ENCODE measurements at places on chromosomes 4 and X. TPM values are rescaled to one million over a fixed set of nuclear protein-coding genes. Genes with fewer than 3 reads are reported as not detected.

GRCh38 chrX:115650449-115650848 is 89.5 kb downstream of the PLS3 start:
- H3K4me3 ChIP-seq: no peak overlapping the region
- no peak overlapping the region for H3K27ac ChIP-seq
- H3K4me1 ChIP-seq: no peaks in the 10 kb centered on the region
- no peak for DNase-seq
- H3K27me3 ChIP-seq: no peaks in the 10 kb centered on the region

DNA sequence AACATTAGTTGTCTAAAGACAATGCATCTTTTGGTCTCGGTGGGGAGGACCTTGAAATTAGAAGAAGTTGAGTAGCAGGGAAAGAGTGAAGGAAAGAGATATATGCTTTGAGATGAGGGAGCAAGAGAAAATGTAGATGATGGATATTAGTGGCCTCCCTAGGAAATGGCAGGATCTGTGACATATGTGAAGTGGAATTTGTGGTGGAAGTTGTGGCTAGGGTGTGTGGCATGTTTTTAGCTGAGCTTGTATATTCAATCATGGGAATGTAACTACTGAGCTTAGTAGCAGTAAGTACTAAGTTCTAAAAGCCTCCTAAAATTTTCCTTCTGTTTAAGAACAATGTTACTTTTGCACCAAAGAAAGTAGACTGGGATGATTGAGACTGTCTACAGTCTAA is 382.8 kb upstream of the CTSO start:
- H3K27me3 ChIP-seq: no peaks in the 10 kb centered on the region
- DNase-seq: no peak
- H3K27ac ChIP-seq: no peak overlapping the region
- no peaks in the 10 kb centered on the region for H3K4me1 ChIP-seq
- no peak overlapping the region for H3K4me3 ChIP-seq

- peaks cover 4% of the 10 kb centered on the region for H3K27me3 ChIP-seq
- H3K4me3 ChIP-seq: no peak overlapping the region
- H3K4me1 ChIP-seq: no peaks in the 10 kb centered on the region
- no peak overlapping the region for H3K27ac ChIP-seq
Observed at GRCh38 chrX:96403446-96403845, 281.2 kb upstream of the DIAPH2 start.

DNA sequence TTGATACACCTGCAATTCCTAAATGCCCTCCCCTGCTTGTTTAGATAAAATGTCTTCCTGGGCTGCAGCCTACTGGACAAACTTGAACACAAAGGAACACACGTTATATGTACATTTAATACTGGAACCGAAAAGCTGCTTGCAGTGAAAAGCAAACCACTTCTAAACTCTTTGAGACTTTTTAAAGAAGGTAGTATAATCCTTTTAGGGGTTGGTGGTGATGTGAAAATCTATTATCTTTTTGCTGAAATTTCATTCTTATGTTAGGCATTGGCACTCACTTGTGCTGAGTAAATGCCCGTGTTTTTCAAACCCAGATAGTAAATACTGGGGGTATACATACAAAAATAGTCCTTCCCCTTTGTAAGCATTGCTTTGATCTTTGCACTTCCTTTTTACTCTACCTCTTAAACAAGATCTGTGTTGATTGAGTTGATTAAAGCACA is 2.2 kb downstream of the NFKB1 start:
- DNase-seq: no peak
- H3K27me3 ChIP-seq: no peaks in the 10 kb centered on the region
- peaks cover 29% of the 10 kb centered on the region for H3K4me1 ChIP-seq
- peak overlapping the region; percentile 96 for H3K27ac ChIP-seq

DNA sequence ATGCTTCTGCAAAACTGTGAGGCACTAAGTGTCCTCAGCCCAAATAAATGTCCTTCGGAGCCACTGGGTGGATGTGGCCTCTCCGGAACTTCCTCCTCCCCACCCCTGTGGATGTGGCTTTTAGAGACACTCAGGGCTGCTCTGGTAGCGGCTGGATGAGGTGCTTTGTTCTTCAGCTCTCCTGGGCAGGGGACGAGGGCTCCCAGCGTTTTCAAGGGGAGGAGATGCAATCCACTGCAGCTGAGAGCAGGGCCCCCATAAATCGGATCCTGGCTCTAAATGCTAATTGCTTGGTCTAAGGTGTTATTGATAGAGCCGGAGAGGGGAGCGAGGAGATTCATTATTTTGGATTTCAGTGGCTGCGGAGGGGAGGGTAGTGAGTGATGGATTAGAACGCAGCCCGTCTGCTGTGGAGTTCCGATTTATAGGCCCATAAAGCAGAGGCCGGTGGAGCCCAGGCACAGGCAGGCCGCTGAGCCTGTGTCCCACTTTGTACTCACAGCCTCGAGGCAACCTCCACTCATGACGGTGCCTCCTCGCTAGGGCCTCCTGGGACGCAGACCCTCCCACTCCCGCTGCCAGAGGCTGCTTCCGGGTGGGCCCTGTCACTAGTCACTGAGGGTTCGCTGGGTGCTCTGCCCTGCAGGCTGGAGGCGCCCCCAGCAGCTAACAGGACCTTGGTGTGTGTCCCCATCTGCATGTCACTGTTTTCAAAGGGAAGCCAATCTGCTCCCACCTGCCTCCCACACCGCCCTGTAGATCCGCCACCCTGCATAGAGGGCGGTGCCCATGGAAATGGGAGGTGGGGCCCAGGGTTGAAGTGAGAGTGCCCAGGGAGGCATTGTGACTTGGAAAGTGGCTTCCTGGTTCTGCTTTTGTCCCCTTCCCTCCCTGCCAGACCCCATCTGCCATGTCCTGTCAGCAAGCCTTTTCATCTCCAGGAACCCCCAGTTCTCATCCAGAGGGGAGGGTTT is 135.4 kb upstream of the PSAPL1 start:
- H3K4me3 ChIP-seq: no peak overlapping the region
- no peaks in the 10 kb centered on the region for H3K4me1 ChIP-seq
- no peaks in the 10 kb centered on the region for H3K36me3 ChIP-seq
- H3K27me3 ChIP-seq: peaks cover 6% of the 10 kb centered on the region

DNA sequence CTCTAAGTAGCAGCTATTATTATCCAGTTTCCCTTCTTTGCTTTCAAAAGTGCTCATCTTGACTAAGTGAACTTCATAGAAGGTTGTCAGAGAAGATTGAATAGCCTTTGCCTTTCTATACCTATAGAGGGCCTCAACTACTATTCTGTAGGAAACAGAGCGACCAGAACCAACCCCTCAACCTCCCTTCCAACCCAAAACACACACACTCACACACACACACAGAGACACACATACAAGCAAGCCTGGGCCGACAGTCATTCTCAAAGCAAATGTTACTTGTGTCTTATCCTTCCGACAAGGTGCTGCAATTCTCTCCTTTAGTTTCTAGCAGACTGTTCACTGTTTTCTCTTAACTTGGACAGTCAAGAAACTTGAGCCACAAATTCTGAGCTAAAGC is 201.6 kb downstream of the DCTD start:
- no peaks in the 10 kb centered on the region for H3K27me3 ChIP-seq
- no peak for DNase-seq
- no peak overlapping the region for H3K27ac ChIP-seq

C4orf51 gene
- total RNA-seq: not detected

STOX2 gene
- total RNA-seq: not detected

Data from activated naive CD8-positive, alpha-beta T cell treated with anti-CD3 and anti-CD28 coated beads for 36 hours (primary cell).